ENCODE measurements at places on chromosomes 12 and 14. TPM values are rescaled to one million over a fixed set of nuclear protein-coding genes. Genes with fewer than 3 reads are reported as not detected.

DNA sequence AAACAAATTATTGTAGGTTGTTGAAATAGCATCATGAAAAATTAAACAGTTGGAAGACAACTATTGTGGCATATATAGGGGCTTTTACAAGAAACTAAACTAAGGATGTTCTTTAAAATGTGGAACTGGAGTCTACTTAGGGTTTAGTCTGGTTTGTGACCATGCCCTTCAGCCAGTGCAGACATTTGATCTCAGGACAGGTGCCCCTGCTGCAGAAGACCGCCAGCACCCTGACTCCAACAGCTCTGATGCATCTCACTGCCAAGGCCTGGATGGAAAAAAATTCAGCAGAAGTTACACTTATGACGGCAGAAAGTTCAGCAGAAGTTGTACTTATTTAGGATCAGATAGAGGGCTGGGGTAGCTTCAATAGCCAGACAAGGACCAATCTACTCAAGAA lies 51.5 kb downstream of the TMEM117 start:
- DNase-seq, result no peak
- H3K36me3 ChIP-seq, result no peaks in the 10 kb centered on the region
- H3K27me3 ChIP-seq, result no peaks in the 10 kb centered on the region
- H3K4me1 ChIP-seq, result peaks cover 13% of the 10 kb centered on the region
- no peak overlapping the region for H3K4me3 ChIP-seq
- H3K27ac ChIP-seq, result no peak overlapping the region

GRCh38 chr12:6345319-6346091 lies 3.6 kb upstream of the TNFRSF1A start:
- no peak overlapping the region for H3K27ac ChIP-seq
- H3K4me3 ChIP-seq, result peak overlapping the region; percentile 6
- DNase-seq, result no peak

DNA sequence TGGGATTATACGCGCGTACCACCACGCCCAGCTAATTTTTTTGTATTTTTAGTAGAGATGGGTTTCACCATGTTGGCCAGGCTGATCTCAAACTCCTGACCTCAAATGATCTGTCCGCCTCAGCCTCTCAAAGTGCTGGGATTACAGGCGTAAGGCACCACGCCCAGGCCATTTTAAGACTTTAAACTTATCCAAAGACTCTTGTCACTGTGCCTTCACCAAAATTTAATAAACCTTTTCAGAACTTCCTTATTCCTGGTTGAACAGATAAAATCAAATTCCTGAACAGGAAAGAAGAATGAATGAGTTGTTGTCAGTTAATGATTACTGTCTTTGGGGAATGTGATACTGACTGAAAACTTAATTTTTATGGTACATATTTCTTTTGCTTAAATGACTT lies 37.8 kb downstream of the GIT2 start:
- H3K36me3 ChIP-seq, result peaks cover 7% of the 10 kb centered on the region
- DNase-seq, result no peak
- no peaks in the 10 kb centered on the region for H3K27me3 ChIP-seq
- H3K4me3 ChIP-seq, result no peak overlapping the region
- no peak overlapping the region for H3K27ac ChIP-seq
- H3K4me1 ChIP-seq, result no peaks in the 10 kb centered on the region

GRCh38 chr12:97567619-97568110 lies 105.1 kb downstream of the RMST start:
- H3K27me3 ChIP-seq, result no peaks in the 10 kb centered on the region
- H3K27ac ChIP-seq, result no peak overlapping the region
- H3K4me3 ChIP-seq, result no peak overlapping the region
- no peaks in the 10 kb centered on the region for H3K4me1 ChIP-seq
- peaks cover 12% of the 10 kb centered on the region for H3K36me3 ChIP-seq

Gene OTX2
- total RNA-seq, result 0.84 TPM

Gene CEBPE
- not detected for total RNA-seq
